Pancreas (tissue), 10 donors: ENCODE measurements at places on chromosomes 7 and 10.

DNA sequence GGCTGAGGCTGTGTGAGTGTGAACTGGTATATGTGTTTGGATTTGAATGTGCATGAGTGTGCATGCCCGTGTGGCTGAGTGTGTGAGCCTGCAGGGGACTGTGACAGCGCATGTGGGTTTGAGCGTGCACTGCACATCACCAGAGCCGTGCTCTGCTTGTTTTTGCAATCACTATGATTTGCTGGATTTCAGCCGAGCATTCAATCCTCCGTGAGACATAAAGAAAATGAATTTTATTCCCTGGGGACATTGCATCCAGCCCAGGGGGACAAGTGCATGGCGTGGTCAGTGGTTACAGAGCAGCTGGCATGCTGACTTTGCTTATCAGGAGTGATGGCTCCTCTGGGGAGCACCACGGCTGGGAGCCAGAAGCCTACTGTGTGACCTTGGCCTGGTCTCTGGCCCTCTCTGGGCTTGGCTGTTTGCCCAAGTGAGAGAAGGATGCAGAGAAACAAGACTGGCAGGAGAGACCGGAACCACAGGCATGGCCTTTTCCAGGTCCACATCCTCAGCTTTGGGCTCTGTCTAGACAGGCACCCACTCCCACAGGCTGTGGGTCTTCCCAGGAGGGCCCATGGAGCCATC, 160.2 kb upstream of the UNC5B start:
- DNase-seq, result no peak
- H3K27me3 ChIP-seq, result no peaks in the 10 kb centered on the region
- H3K27ac ChIP-seq, result no peak overlapping the region
- H3K36me3 ChIP-seq, result no peaks in the 10 kb centered on the region
- H3K4me1 ChIP-seq, result no peaks in the 10 kb centered on the region

- no peak overlapping the region for H3K4me3 ChIP-seq
- H3K4me1 ChIP-seq, result no peaks in the 10 kb centered on the region
- no peak overlapping the region for H3K27ac ChIP-seq
- DNase-seq, result no peak
- no peaks in the 10 kb centered on the region for H3K27me3 ChIP-seq
- H3K36me3 ChIP-seq, result no peaks in the 10 kb centered on the region
Measured at GRCh38 chr10:72508033-72508432, 117.8 kb downstream of the MICU1 start.

DNA sequence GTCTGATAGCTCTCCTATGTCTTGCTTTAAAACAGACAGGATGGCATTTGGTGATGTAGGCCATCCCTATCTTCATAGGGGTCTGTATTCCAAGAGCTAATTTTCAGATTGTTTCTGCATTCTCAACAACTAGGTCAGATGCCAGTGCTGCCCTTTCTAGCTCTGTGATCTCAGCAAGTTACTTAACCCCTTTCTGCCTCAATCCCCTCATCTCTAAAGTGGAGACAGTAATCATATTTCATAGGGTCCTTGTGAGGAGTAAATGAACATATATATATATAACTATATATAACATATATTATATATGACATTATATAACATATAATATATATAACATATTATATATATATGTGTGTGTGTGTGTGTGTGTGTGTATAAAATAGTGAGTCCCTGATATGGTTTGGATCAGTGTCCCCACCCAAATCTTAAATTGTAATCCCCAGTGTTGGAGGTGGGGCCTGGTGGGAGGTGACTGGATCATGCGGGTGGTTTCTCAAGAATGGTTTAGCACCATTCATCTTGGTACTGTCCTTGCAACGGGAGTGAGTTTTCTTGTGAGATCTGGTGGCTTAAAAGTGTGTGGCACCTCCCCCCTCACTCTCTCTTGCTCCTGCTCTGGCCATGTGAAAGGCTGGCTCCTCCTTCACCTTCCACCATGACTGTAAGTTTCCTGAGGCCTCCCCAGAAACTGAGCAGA, 45.2 kb downstream of the HIPK2 start:
- no peaks in the 10 kb centered on the region for H3K36me3 ChIP-seq
- peaks cover 22% of the 10 kb centered on the region for H3K4me1 ChIP-seq
- H3K4me3 ChIP-seq, result no peak overlapping the region
- no peaks in the 10 kb centered on the region for H3K27me3 ChIP-seq
- peak overlapping the region; percentile 23 for H3K27ac ChIP-seq
- DNase-seq, result no peak

- no peaks in the 10 kb centered on the region for H3K27me3 ChIP-seq
- no peak for DNase-seq
- peaks cover 4% of the 10 kb centered on the region for H3K4me1 ChIP-seq
- H3K36me3 ChIP-seq, result no peaks in the 10 kb centered on the region
Measured at GRCh38 chr7:89618274-89618673, 536.0 kb upstream of the STEAP1 start.

- H3K27me3 ChIP-seq, result no peaks in the 10 kb centered on the region
- H3K4me1 ChIP-seq, result no peaks in the 10 kb centered on the region
- H3K4me3 ChIP-seq, result no peak overlapping the region
- H3K36me3 ChIP-seq, result no peaks in the 10 kb centered on the region
- DNase-seq, result no peak
Measured at GRCh38 chr7:147968046-147968610, 622.4 kb upstream of the C7orf33 start.

- H3K36me3 ChIP-seq, result no peaks in the 10 kb centered on the region
- H3K4me1 ChIP-seq, result peaks cover 23% of the 10 kb centered on the region
- no peak for DNase-seq
- no peaks in the 10 kb centered on the region for H3K27me3 ChIP-seq
- no peak overlapping the region for H3K4me3 ChIP-seq
Measured at GRCh38 chr10:93907059-93907458, 13.3 kb downstream of the SLC35G1 start.

- H3K4me1 ChIP-seq, result no peaks in the 10 kb centered on the region
- DNase-seq, result no peak
- no peak overlapping the region for H3K27ac ChIP-seq
Measured at GRCh38 chr7:112869111-112869774, 79.0 kb upstream of the TMEM168 start.

GRCh38 chr10:70942125-70942524, 53.8 kb upstream of the PCBD1 start:
- H3K36me3 ChIP-seq, result no peaks in the 10 kb centered on the region
- H3K27ac ChIP-seq, result no peak overlapping the region
- H3K4me3 ChIP-seq, result no peak overlapping the region
- no peaks in the 10 kb centered on the region for H3K27me3 ChIP-seq
- no peak for DNase-seq

DNA sequence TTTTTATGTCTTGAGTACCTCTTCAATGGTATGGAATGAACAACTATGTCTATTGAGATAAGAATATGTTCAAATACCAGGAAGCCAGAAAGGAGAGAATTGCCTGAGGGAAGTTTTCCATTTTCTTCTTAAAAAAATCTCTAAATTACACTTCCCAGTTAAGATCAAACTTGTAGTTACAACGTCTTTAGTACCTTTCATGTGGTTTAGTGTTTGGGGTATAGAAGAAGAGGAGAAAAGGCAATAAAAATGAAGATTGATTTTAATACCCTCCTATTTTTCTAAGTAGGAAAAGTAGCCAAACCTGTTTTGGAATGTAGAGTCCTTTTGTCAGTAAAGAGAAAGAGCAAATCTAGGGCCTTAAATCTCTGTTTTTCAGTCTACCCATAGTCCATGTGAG, 470.0 kb upstream of the SEMA3A start:
- no peak overlapping the region for H3K27ac ChIP-seq
- H3K4me1 ChIP-seq, result no peaks in the 10 kb centered on the region

GRCh38 chr7:2807460-2807844, 36.7 kb downstream of the GNA12 start:
- H3K4me1 ChIP-seq, result no peaks in the 10 kb centered on the region
- no peaks in the 10 kb centered on the region for H3K36me3 ChIP-seq
- no peak overlapping the region for H3K27ac ChIP-seq

DNA sequence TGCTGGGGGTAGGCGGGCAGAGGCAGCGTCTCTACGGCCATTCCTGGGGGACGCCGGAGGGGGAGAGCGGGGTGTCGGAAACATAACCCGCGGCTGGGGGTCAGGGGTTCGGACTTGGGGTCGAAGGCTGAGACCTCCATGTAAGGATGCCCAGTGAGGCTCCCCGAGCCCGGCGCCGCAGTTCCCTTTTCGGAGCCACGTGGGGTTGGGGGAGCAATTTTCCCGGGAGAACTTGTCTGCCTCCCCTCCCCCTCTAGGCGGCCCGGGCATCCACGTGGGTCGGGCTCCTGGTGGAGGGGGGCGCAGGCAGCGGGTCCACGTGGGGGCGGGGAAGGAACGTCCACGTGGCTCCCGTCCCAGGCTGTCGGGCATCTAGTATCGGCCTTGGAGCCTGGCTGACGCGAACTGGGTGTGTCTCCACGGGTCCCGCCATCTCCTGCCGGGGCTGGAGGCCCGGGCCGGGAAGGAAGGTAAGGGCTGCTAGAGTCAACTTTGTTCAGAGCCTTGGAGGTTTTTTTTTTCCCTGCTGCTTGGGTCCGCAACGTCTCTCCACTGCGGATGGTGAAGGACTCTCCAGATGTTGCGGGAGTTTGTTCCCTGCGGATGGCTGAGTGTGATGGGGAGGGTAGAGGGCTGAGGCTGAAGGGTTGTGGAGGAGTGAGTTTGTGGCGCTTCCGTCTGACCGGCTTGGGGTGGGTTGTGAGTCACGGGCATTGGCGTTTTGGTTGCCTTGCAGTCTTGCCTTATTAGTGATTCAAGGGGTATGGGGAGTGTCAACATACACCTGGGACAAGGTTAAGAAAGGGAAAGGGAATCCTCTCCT, 744 bp downstream of the PPRC1 start:
- peak overlapping the region; percentile 99 for H3K4me3 ChIP-seq
- peaks cover 11% of the 10 kb centered on the region for H3K4me1 ChIP-seq
- H3K36me3 ChIP-seq, result peaks cover 5% of the 10 kb centered on the region
- H3K27ac ChIP-seq, result peak overlapping the region; percentile 88
- no peaks in the 10 kb centered on the region for H3K27me3 ChIP-seq
- peak; percentile 90 for DNase-seq

GRCh38 chr7:34756691-34757090, 98.7 kb downstream of the NPSR1 start:
- no peak for DNase-seq
- peak overlapping the region; percentile 9 for H3K27ac ChIP-seq
- peaks cover 6% of the 10 kb centered on the region for H3K4me1 ChIP-seq
- no peak overlapping the region for H3K4me3 ChIP-seq
- H3K36me3 ChIP-seq, result no peaks in the 10 kb centered on the region
- H3K27me3 ChIP-seq, result no peaks in the 10 kb centered on the region

DNA sequence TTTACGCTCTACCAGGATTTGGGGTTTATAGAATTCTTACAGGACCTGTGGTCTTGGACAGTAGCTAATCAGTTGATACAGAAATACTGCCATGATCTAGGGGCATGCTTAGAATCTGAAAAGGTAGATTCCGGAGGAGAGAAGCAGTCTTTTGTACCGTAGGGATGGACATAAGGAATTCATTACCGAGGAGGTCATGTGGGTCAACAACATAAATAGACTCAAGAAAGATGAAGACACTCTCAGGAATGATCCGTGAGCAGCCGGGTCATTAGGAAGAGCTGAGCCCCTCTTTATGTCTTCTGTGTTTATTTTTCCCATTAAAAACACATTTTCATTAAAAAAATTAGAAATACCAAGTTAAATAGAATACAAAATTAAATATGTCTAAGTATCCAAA, 160.1 kb upstream of the TNS3 start:
- H3K36me3 ChIP-seq, result no peaks in the 10 kb centered on the region
- H3K27ac ChIP-seq, result no peak overlapping the region
- no peak for DNase-seq
- no peak overlapping the region for H3K4me3 ChIP-seq
- H3K4me1 ChIP-seq, result no peaks in the 10 kb centered on the region

GRCh38 chr10:49173201-49173772, 14.9 kb downstream of the TMEM273 start:
- no peak for DNase-seq
- no peak overlapping the region for H3K4me3 ChIP-seq
- H3K27me3 ChIP-seq, result no peaks in the 10 kb centered on the region
- no peak overlapping the region for H3K27ac ChIP-seq
- H3K4me1 ChIP-seq, result no peaks in the 10 kb centered on the region
- no peaks in the 10 kb centered on the region for H3K36me3 ChIP-seq

DNA sequence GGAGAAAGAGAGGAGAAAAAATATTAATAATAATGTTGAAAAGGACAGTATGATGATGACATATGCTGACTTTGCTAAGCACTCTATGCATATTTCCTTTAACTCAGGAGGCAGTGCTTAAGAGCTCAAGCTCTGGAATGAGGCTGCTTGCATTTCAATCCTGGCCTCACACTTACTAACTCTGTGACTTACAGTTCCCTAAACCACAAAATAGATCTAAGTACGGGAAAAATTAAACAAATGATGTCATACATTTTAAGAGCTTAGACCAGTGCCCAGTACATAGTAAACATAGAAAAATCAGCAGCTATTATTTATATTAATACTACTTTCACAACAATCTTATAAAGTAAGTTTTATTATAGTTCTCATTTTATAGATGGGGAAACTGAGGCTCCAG, 61.3 kb downstream of the GFRA1 start:
- H3K4me1 ChIP-seq, result no peaks in the 10 kb centered on the region
- DNase-seq, result no peak
- H3K4me3 ChIP-seq, result no peak overlapping the region
- no peaks in the 10 kb centered on the region for H3K27me3 ChIP-seq
- H3K36me3 ChIP-seq, result no peaks in the 10 kb centered on the region

GRCh38 chr7:107172276-107173032, 3.7 kb downstream of the HBP1 start:
- peaks cover 17% of the 10 kb centered on the region for H3K4me1 ChIP-seq
- DNase-seq, result no peak
- no peak overlapping the region for H3K27ac ChIP-seq

- no peaks in the 10 kb centered on the region for H3K36me3 ChIP-seq
- H3K4me1 ChIP-seq, result no peaks in the 10 kb centered on the region
- peak; percentile 91 for DNase-seq
- H3K27me3 ChIP-seq, result no peaks in the 10 kb centered on the region
- no peak overlapping the region for H3K4me3 ChIP-seq
Measured at GRCh38 chr7:98470485-98471240, 69.8 kb upstream of the BAIAP2L1 start.

DNA sequence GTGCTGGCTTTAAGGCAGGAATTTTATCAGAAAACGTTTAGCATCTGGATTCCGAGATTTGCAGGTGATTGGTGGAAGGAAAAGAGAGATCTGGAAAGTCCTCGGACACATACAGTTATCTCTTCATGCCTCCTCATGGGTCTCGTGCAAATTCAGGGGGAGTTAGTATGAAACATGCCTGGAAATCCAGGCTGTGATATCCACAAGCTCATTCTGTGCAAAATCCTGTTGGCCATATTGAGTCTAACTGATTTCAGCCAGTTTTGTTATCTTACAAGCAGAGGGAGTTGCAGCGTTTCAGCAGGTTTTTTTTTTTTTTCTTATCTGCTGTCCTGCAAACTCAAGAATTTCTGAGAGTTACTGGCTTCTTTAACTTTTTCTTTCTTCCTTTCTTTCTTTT, 411.5 kb downstream of the GALNT17 start:
- H3K36me3 ChIP-seq, result no peaks in the 10 kb centered on the region
- no peak overlapping the region for H3K4me3 ChIP-seq
- no peaks in the 10 kb centered on the region for H3K4me1 ChIP-seq
- no peak overlapping the region for H3K27ac ChIP-seq
- H3K27me3 ChIP-seq, result no peaks in the 10 kb centered on the region

DNA sequence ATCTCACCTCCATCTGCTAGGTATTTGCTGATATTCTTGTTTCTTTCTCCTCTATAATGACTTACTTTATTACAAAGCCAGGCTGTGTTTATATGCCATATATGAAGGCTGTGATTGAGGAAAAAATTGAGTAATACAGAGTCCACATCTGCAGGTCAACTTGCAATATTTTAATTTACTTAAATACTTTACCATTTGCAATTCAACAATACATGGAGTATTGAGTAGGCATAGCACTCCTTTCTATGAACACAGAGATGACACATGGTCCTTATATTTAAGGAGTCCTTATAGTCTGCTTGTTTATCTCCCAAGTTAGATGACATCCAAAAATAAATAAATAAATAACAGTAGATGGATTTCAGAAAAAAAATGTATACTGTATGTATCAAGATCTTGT, 96.4 kb downstream of the LRRC18 start:
- no peaks in the 10 kb centered on the region for H3K27me3 ChIP-seq
- no peak overlapping the region for H3K27ac ChIP-seq
